IMR-90 (cell line): ENCODE measurements at places on chromosomes 1 and 21. TPM values are rescaled to one million over a fixed set of nuclear protein-coding genes. Genes with fewer than 3 reads are reported as not detected.

DNA sequence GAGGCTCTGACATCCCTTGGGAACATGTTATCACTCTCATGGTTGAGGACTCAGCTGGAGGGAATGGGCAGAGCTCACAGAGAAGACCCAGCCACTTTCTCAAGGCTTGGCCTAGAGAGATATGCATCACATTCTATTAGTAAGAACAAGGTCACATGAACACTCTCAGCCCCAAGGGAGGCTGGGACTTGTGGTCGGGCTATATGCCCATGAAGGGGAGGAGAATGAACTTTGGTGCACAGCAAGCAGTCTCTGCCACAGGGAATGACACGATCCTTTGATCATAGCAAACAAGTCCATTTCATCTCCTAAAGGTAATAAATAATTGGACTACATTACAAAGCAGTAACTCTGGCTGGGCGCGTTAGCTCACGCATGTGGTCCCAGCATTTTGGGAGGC lies 105.7 kb downstream of the SYF2 start:
- no peak overlapping the region for H3K4me3 ChIP-seq
- DNase-seq: no peak
- H3K27ac ChIP-seq: no peak overlapping the region
- H3K36me3 ChIP-seq: no peaks in the 10 kb centered on the region
- no peaks in the 10 kb centered on the region for H3K4me1 ChIP-seq

The MLLT11 gene
- 3.6 and 5.3 TPM in 2 replicates for total RNA-seq

- peaks cover 4% of the 10 kb centered on the region; the same call in 1 of the 2 replicates for H3K27me3 ChIP-seq
- H3K4me3 ChIP-seq: no peak within 1 kb of the TSS
- DNase-seq: no peak
- H3K4me1 ChIP-seq: peaks cover 5% of the 10 kb centered on the region
- no peak within 1 kb of the TSS for H3K27ac ChIP-seq
These were observed at the start of gene CD52 for GRCh38 chr1:26317612-26318337. Gene CD52 (plus strand): TSS chr1:26317958. CDS start chr1:26318018, 60 bp downstream.

DNA sequence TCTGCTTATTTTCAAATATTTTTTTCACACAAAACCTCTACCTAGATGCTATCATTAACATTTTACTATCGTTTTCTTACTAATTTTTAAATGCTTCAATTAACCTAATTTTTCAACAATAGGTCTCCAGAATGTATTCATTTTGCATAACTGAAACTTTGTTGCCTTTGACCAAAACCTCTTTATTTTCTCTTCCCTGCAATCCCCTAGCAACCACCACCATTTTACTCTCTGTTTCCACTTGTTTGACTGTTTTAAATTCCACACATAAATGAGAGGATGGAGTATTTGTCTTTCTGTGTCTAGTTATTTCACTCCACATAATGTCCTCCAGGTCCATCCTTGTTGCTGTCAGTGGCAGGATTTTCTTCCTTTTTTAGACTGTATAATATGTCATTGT lies 9.5 kb upstream of the F13B start:
- no peaks in the 10 kb centered on the region for H3K4me1 ChIP-seq
- no peak overlapping the region for H3K4me3 ChIP-seq
- no peak for DNase-seq
- no peaks in the 10 kb centered on the region for H3K36me3 ChIP-seq
- no peaks in the 10 kb centered on the region for H3K27me3 ChIP-seq

GRCh38 chr21:45257673-45258341 lies 29.9 kb downstream of the POFUT2 start:
- H3K4me3 ChIP-seq: no peak overlapping the region
- H3K4me1 ChIP-seq: peaks cover 4% of the 10 kb centered on the region
- DNase-seq: no peak

The RAP1GAP gene
- under 0.01 TPM in 1 of 2 replicates, not detected in the other for total RNA-seq

DNA sequence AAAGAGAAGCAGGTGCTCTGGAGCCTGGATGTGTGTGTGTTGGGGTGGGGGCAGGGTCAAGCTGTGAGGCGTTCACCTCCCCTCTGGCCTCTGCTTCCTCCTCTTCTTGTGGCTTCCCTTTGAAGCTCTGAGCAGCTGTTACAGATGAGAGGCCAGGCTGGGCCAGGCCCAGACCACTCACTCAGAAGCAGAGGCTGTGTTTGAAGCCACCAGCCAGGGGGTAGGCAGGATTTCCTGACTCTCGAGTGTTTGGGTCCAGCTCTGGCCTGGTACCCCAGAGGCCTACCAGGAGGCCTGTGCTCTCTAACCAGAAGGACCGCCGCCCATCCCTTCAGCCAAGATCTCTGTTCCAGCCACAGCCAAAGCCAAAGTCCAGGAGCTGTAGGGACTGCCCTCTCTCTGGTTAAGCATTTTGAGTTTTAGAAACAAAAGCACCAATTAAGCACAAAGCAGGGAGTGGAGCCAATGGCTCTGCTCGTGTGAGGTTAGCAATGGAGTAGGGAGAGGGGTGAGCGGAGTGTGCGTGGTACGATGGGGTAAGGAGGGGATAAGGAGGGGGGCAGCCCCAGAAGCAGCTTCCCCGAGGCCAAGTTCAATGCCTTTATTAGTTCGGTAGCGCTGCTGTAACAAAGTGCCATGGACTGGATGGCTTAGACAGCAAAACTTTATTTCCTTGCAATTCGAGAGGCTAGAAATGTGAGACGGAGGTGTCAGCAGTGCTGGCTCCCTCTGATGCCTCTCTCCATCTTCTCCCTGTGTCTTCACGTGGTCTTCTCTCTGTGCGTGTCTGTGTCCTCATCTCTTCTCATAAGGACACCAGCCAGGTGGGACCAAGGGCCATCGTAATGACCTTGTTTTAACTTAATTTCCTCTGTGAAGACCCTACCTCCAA lies 20.5 kb downstream of the RCSD1 start:
- peaks cover 22% of the 10 kb centered on the region for H3K27me3 ChIP-seq
- no peak overlapping the region for H3K27ac ChIP-seq
- H3K36me3 ChIP-seq: no peaks in the 10 kb centered on the region
- no peak overlapping the region for H3K4me3 ChIP-seq
- H3K4me1 ChIP-seq: no peaks in the 10 kb centered on the region
- no peak for DNase-seq

GRCh38 chr1:79006564-79006963 lies at the start of gene ADGRL4:
Gene ADGRL4 (minus strand): TSS chr1:79006730. CDS start chr1:79006654, 76 bp downstream.
- H3K4me1 ChIP-seq: no peaks in the 10 kb centered on the region
- peak; percentile 50 for DNase-seq
- H3K27ac ChIP-seq: peak within 1 kb of the TSS; percentile 13; the same call in 1 of the 2 replicates
- no peaks in the 10 kb centered on the region for H3K27me3 ChIP-seq
- H3K36me3 ChIP-seq: no peaks in the 10 kb centered on the region

DNA sequence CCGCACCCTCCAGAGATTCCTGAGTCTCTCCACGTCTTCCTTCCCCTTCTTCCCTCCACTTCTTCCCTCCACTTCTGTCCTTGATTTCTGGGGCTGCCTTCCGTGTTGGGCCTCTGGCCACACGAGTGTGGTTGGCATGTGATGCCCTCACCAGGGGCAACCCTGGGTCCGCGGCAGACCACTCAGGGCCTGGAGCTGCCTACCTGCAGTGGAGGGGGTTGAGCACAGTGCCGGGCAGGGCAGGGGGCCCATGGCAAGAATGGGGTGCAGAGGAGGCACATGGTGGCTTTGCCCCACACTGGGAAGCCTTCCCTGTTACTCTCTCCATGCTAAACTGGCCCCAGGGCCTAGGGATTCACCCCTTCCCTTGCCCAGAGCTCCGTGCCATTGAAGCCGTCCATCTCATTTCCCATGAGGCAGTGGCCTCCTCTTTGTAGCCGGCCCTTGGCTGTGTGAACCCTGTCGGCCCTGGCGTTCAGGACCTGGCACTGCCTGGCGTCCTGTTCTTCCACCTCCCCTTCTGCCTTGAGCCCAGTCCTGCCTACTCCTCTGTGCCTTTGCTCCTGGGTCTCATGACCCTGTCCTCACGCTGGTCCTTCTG lies 13.4 kb downstream of the RRP1 start:
- H3K36me3 ChIP-seq: peaks cover 60% of the 10 kb centered on the region
- no peak overlapping the region for H3K27ac ChIP-seq
- no peak overlapping the region for H3K4me3 ChIP-seq
- H3K4me1 ChIP-seq: no peaks in the 10 kb centered on the region
- no peak for DNase-seq

The GJB3 gene
- total RNA-seq: not detected in 2 replicates

- peaks cover 10% of the 10 kb centered on the region; the same call in 1 of the 2 replicates for H3K36me3 ChIP-seq
- H3K27me3 ChIP-seq: no peaks in the 10 kb centered on the region
- no peak overlapping the region for H3K27ac ChIP-seq
These were observed 51.8 kb upstream of the A3GALT2 start for GRCh38 chr1:33372677-33373076.

DNA sequence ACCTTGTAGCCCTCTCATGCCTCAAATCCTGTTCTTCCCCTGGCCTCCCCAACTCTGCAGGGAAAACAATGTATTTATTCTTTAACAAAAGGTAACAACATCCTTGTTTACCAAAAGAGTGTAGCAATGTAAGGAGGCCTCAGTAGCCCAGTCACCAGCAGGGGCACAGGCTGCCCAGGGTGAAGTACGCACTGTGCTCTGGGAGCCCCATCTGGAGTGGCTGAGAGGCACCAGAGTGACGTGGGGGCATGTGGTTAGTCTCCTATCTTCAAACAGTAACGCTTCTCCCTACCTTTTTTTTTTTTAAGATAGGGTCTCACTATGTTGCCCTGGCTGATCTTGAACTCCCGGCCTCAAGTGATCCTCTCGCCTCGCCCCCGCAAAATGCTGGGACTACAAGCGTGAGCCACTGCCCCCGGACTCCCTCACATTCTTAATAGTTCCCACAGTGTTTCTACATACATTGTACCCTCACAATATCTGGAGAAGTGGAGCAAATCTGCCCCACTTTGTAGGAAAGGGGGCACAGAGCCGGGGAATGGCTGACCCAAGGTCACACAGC lies 51.3 kb upstream of the ECE1 start:
- no peak for DNase-seq
- H3K4me3 ChIP-seq: no peak overlapping the region
- H3K4me1 ChIP-seq: peaks cover 67% of the 10 kb centered on the region
- peaks cover 5% of the 10 kb centered on the region; the same call in 1 of the 2 replicates for H3K36me3 ChIP-seq
- H3K27me3 ChIP-seq: no peaks in the 10 kb centered on the region
- H3K27ac ChIP-seq: peak overlapping the region; percentile 75; the same call in 1 of the 2 replicates

DNA sequence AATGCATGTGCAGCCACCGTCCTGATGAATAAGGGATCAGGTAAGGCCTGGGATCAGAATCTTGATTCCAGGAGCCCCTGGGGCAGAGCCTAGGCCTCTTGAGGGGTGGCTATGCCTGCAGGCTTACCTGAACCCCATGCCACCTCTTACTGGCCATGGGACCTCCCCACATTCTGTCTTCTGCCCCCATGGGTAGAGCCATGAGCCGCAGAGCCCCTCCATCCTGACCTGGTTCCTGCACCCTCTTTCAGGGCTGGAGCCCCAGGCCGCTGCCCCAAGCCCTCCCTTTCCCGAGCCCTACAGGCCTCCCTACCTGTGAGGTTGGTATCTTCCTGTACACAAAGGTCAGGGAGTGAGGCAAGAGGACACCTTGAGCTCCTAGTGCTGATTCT lies 120.8 kb downstream of the DMRTB1 start:
- DNase-seq: no peak
- no peaks in the 10 kb centered on the region; the same call in 1 of the 2 replicates for H3K36me3 ChIP-seq
- no peak overlapping the region for H3K4me3 ChIP-seq
- H3K4me1 ChIP-seq: peaks cover 4% of the 10 kb centered on the region; the same call in 1 of the 2 replicates
- H3K27me3 ChIP-seq: no peaks in the 10 kb centered on the region
- H3K27ac ChIP-seq: no peak overlapping the region

The FCGR3B gene
- not detected in 2 replicates for total RNA-seq

The PPM1J gene
- 1.4 and 1.8 TPM in 2 replicates for total RNA-seq

DNA sequence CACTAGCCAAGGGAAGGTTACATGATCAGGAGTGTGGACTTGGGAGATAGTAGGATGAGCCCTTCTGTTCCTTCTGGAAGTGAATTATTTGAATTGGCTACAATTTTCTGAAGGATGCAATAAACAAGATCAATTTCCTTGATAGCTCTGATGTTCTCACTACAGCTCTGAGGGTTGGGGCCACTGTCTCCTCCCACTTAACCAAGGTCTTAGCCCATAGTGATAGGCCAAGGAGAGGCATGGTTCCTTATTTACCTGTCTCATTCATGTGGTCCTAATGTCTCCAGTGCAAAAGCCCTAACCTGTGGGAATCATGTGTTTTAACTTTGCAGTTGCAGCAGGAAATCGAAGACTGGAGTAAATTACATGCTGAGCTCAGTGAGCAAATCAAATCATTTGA lies 34.8 kb downstream of the MIA3 start:
- H3K36me3 ChIP-seq: peaks cover 44% of the 10 kb centered on the region
- no peaks in the 10 kb centered on the region for H3K27me3 ChIP-seq
- H3K4me3 ChIP-seq: no peak overlapping the region
- DNase-seq: no peak
- no peak overlapping the region for H3K27ac ChIP-seq

DNA sequence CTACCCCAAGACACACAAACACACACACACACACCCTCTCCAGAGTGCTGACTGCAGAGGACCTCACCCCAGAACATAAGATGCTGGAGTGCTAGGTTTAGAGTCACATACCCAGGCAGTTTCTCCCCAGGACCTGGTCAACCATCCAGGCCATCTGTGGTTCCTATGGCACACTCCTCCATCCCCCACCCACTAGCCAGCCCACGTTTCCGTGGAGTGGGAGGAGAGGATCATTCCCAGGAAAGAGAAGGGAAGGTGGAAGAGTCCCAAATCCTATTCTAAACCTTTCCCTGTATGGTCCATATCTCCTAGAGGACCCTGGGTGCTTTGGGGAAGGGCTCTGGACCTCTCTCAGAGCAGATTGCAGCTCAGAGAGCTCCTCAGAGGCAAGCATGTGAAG lies 1.1 kb downstream of the KCNJ9 start:
- peaks cover 3% of the 10 kb centered on the region; the same call in 1 of the 2 replicates for H3K4me1 ChIP-seq
- no peak for DNase-seq
- no peak overlapping the region for H3K27ac ChIP-seq
- H3K27me3 ChIP-seq: peaks cover 62% of the 10 kb centered on the region
- H3K36me3 ChIP-seq: no peaks in the 10 kb centered on the region
- no peak overlapping the region for H3K4me3 ChIP-seq

DNA sequence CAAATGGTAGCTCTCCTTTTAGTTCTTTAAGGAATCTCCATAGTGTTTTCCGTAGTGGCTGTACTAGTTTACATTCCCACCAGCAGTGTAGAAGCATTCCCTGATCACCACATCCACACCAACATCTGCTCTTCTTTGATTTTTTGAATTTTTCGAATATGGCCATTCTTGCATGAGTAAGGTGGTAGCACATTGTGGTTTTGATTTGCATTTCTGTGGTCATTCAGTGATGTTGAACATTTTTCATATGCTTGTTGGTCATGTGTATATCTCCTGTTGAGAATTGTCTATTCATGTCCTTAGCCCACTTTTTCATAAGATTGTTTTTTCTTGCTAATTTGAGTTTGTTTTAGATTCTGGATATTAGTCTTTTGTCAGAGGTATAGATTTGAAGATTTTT lies 84.6 kb upstream of the B3GALT2 start:
- H3K4me3 ChIP-seq: no peak overlapping the region
- H3K27ac ChIP-seq: no peak overlapping the region
- 0 out of 2 replicates have a peak, but pooled peaks cover 1% of the 10 kb centered on the region for H3K36me3 ChIP-seq
- DNase-seq: peak; percentile 92
- H3K27me3 ChIP-seq: no peaks in the 10 kb centered on the region

The LRRN2 gene
- total RNA-seq: not detected in 2 replicates

The NEGR1 gene
- 9.1 and 13.1 TPM in 2 replicates for total RNA-seq

- H3K27ac ChIP-seq: no peak overlapping the region
- peaks cover 10% of the 10 kb centered on the region for H3K4me1 ChIP-seq
- H3K36me3 ChIP-seq: peaks cover 5% of the 10 kb centered on the region
- no peaks in the 10 kb centered on the region for H3K27me3 ChIP-seq
- DNase-seq: peak; percentile 69
These were observed 12.4 kb downstream of the PSEN2 start for GRCh38 chr1:226882631-226883409.

The TBX15 gene
- not detected in 2 replicates for total RNA-seq
